HS-5 (cell line): ENCODE measurements at places on chromosomes 13 and 19.
A peak's percentile ranks its signal among the peaks of the same experiment; 100 is the strongest.

- DNase-seq, result no peak
Measured at GRCh38 chr13:29471551-29471950, 123.9 kb downstream of the SLC7A1 start.

- no peak for DNase-seq
Measured at GRCh38 chr13:108527844-108528243, 101.6 kb upstream of the MYO16 start.

GRCh38 chr13:54953786-54954185 is 1925.2 kb downstream of the OLFM4 start:
- no peak for DNase-seq

DNA sequence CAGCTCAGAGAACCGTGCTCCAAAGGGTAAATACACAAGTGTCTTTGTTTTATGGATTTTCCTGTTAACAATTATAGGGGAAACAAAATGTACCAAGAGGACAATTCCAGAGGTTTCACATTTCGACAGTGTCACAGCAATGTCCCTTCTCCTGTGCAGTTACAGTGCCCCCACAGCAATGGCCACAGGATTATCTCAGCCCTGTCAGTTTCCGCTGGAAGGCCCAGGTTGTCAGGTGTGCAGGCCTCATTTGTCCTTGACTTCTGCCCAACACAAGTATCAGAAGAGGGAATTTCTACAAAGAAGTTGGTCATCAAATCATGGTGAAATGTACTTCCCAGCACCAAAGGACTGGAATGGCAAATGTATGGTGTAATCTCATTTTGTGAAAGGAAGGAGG is 11.2 kb upstream of the N4BP2L2 start:
- DNase-seq, result no peak

- DNase-seq, result no peak
Measured at GRCh38 chr13:67367399-67367798, 137.3 kb upstream of the PCDH9 start.

GRCh38 chr19:40936755-40937154 is 54.3 kb upstream of the CYP2B6 start:
- no peak for DNase-seq

DNA sequence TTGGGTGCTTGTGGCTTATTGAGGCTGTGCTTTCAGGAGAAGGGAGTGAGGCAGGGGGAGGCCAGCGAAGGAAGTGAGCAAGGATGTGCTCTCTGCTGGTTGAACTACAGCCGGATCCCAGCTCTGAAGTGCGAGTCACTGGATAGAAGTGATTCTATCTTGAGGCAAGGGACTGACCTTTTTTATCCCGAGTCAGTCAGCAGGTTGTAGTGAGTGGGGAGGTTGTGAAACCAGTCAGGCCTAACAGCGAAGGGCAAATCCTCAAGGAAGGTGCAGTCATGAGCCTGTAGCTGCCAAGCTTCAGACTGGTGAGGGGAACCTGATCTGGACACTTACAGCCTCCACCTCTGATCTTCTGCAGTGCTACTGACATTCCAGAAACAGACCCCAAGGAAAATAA is 18.6 kb downstream of the SCEL start:
- no peak for DNase-seq

DNA sequence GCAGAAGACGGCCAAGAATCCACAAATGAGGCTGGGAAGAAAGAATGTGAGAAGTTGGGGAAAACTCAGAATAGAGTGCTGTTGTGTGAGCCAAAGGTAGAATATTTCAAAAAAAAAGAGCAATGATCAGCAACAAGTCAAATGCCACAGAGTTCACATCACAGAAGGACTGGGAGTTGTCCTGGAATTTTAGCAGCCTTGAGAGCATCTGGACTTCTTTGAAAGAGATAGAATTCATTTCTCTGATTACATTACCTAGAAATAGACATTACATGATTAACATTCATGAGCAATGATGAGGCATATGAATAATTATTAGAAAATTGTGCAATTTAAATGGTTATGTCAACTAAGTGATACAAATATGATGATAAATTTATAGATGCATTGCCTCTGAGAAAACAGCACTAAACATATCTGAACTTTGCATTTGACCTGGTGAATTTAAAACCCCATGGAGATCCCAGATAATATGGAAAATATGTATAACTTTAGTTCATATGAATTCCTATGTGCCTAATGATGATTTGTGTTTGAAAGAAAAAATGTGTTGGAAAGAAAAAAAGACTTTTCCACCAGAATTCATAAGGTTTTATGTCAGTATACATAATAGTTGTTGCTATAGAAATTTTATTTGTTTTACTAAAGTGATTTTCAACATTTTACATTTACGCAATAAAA is 186.2 kb downstream of the POSTN start:
- DNase-seq, result no peak

GRCh38 chr13:77716692-77717091 is 19.2 kb downstream of the SLAIN1 start:
- no peak for DNase-seq

DNA sequence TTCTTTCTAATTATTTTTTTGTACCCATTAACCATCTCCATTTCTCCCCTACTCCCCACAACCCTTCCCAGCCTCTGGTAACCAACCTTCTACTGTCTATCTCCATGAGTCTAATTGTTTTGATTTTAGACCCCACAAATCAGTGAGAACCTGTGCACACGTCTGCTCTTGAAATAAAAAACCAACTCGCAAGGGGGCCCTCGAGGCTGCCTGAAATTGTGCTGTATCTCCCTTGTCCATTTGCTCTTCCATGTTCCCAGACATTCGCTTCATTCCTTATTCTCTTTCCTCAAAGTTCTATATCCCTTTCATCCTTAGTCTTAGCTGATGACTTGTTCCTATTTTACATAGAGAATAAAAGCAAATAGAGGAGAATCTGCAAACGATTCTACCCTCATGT is 95.0 kb downstream of the GPC5 start:
- no peak for DNase-seq

DNA sequence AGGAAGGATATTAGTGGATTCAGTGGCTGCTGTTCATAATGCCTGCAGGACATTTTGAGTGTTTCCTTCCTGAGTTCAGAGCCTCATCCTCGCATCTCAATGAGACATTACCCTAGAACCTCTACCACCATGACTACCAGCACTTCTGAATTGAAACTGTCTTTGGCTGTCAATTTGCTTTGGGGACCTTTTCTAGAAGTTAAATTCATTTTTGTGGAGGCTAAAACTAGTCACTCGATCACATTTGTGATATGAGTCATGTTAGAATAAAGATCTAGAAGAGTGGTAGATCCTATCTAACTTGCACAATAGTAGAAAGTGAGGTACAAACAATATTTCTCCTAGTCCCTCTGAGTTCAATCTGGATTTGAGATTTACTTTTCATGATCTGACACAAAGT is 124.9 kb downstream of the KCNRG start:
- DNase-seq, result no peak

- DNase-seq, result no peak
Measured at GRCh38 chr13:21901336-21901735, 230.5 kb downstream of the FGF9 start.

- no peak for DNase-seq
Measured at GRCh38 chr13:45715351-45715750, 13.2 kb downstream of the CBY2 start.

DNA sequence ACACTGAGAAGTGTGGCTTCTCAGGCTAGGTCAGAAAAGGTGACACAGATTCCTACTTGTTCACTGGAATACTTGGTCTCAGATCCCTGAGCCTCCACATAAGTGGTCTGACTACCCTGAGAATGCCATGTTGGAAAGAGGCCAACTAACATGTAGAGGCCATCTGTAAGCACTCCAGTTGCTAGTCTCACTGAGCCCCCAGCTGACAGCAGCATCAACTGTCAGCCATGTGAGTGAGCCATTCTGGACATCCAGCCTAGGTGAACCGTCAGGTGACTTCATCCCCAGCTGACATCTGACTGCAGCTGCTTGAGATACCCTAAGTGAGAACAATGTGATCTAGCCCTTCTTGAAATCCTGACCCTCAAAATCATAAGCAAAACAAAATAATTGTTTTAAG is 18.1 kb upstream of the ARL11 start:
- no peak for DNase-seq

DNA sequence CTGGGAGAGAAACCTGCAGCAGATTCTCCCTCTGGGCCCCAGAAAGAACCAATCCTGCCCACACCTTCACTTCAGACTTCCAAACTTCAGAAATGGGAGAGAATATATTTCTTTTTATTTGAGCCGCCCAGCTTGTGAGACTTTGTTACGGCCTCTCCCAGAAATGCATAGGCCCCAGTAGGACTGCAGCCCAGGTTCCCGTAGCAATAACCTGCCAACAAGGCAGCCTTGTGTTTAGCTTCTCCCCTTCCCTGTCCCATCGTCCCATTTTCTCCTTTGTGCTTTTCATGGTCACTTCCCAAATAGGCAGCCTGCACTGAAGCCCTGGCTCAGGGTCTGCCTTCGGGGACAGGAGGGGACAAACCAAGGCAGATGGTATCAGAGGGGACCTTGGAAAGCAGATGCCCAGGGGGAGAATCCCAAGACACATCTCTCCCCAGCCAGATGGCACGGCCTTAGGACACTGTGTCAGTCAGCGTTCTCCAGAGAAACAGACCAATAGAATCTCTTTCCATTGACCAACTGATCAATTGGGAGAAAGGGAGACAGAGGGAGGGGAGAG is 3.7 kb upstream of the ARHGEF7 start:
- no peak for DNase-seq

- no peak for DNase-seq
Measured at GRCh38 chr13:37899753-37900152, 30.2 kb upstream of the TRPC4 start.

- no peak for DNase-seq
Measured at GRCh38 chr13:83943530-83944279, 61.4 kb upstream of the SLITRK1 start.

DNA sequence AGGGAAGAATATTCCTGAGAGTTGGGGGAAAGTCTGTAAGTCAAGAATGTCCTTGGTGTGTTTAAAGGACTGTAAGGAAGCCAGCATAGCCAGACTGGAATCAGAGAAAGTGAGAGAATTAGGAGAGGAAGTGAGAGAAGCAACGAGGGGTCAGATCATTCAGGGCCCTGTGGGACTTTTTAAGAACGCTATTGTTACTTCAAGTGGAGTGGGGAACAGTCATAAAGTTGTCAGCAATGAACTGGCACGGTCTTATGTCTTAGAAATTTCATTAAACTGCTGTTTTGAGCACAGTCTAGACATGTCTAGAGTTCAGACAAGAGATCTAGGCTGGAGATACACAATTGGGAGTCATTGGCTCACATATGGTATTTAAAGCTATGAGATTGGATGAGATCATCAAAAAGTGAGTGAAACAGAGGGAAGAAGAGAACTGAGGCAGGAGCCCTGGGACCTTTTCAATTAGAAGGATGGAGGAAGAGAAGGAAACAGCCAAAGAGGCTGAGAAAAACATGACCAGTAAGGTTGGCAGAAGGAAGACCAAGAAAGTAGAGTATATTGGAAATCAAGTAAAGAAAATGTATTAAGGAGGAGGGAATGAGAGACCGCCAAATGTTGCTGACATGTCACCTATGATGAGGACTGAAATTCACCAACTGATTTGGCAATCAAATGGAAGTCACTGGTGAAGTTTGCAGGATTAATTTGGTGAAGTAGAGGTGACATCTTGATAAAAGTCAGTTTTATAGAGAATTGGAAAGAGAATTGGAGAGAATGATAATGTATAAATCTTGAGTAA is 263.5 kb downstream of the GPC5 start:
- DNase-seq, result no peak

GRCh38 chr13:35836446-35836845 is 294.7 kb downstream of the DCLK1 start:
- DNase-seq, result no peak

GRCh38 chr19:17944301-17944700 is 11.5 kb downstream of the CCDC124 start:
- DNase-seq, result peak; percentile 56

- no peak for DNase-seq
Measured at GRCh38 chr19:51417107-51417809, at the start of gene SIGLEC10. TSS of gene SIGLEC10 (minus strand) at chr19:51417642. CDS start at chr19:51417581, 61 bp downstream.

- DNase-seq, result no peak
Measured at GRCh38 chr19:56663931-56664500, 7.5 kb downstream of the ZNF835 start.

DNA sequence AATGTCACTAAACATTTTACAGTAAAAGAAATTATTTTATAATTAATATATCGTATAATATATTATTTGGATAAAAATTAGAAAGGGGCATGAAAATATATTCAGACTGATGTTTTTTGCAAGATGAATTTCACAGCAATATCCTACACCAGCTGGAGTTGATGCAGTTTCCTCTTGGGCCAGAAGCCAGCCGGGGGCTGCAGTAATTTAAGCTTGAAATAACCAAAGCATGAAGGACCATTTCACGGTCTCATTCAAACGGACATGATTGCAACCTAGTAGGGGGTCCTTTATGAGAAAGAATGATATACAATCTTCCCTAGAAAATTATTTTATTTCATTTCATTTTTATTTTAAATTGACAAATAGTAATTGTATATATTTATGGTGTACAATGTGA is 797.2 kb upstream of the PCDH9 start:
- no peak for DNase-seq

- DNase-seq, result no peak
Measured at GRCh38 chr13:79786176-79786575, 305.2 kb downstream of the NDFIP2 start.

DNA sequence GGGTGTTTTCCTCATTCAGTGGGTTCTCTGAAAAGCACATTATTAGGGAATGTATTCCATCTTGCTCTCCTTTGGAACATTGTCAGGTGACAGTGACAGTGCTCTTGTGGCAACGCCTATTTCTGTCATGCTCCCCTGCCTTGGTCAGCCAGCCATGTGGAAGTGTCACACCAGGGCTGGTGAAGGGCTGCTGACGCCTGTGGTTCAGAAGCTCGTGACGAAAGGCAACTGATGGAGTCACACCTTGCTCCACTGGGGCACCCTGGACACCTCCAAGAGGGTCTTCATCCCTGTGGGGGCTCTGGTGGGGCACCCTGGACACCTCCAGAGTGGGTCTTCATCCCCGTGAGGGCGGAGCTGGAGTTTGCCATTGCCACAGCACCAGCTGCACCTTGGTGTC is 68.9 kb upstream of the GPR183 start:
- DNase-seq, result no peak

DNA sequence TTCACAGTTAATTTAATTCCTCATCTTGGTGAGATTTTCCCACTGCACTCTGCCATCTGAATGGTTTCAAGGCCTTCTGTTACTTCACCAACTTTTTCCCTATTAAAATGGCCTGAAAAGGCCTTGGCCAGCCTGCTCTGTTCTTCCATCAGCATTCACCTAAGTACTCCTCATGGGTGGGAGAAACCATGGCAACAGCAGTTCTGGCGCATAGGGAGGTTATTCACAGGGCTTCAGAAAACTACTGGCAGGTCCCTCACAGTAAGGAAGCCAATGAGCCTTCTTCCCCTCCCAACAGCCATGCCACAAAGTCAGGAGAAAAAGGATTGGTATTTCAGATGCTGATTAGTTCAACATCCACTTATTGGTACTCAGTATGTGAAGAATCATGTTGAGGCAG is 17.2 kb upstream of the GJB2 start:
- DNase-seq, result no peak
